ENCODE measurements at places on chromosomes 6 and 20.

DNA sequence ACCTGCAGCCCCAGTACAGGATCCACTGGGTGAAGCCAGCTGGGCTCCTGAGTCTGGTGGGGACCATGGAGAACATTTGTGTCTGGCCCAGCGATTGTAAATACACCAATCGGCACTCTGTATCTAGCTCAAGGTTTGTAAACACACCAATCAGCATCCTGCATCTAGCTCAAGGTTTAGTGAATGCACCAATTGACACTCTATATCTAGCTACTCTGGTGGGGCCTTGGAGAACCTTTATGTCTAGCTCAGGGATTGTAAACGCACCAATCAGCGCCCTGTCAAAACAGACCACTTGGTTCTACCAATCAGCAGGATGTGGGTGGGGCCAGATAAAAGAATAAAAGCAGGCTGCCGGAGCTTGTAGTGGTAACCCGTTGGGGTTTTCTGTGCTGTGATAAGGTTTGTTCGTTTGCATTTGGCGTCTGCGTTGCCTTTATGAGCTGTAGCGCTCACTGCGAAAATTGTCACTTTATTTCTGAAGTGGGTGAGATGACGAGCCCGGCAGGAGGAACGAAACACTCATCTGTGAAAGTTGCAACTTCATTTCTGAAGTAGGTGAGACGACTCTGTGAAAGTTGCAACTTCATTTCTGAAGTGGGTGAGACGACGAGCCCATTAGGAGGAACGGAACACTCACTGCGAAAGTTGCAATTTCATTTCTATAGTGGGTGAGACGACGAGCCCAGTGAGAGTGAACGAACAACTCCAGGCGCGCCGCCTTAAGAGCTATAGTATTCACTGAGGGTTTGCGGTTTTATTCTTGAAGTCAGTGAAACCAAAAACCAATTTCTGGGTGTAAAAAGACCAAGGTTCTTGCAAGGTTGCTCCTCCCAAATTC is 31.1 kb downstream of the SERPINB6 start:
- peak; percentile 62 for DNase-seq

DNA sequence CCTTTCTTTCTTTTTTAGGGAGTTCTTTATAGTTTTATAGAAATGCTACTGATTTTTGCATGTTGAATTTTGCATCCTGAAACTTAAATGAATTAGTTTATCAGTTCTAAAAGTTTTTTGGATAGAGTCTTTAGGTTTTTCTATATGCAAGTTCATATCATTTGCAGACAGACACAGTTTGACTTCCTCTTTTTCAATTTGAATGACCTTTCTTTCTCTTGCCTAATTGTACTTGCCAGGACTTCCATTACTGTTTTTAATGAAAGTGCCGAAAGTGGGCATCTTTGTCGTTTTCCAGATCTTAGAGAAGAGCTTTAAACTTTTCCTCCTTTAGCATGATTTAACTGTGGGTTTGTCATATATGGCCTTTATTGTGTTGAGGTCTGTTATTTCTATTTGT is 21.1 kb upstream of the EDN1 start:
- no peak for DNase-seq

DNA sequence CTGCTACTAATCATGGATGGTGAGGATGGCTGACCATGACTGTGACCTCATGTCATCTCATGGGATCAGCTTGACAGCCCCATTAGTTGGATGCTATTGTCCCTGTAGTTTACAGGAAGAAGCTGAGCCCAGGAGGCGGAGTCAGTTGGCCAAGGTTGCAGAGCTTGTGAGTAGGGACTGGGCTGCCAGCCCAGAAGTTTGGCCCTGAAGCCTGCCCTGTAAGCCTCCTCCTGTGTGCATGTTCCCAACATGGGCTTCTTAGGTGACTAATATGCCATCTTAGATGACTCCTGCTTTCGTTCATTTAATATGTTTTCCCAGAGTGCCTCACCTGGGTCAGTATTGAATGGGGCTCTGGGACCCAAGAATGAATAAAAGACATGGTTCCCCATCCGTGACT is 6.9 kb downstream of the EDN3 start:
- DNase-seq: no peak

- no peak for DNase-seq
These were observed 225.9 kb upstream of the CST7 start for GRCh38 chr20:24723186-24723585.

DNA sequence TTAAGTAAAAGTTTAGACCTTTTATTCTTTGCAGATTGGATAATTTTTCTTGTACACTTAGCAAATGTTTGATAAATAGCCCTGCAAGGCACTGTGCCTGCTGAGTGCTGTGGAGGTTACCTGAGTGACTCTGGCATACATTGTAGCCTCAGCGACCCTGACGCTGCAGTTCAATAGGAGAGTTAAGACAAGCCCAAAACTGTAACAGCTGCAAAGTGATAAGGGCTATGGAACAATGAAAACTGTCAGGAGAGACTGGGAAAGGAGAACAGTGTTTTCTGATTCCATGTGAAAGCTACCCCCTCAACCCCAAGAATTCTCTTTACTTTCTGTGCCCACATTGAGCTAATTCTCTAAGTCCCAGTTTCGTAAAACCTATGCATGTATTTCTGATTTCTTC is 22.2 kb downstream of the HIVEP1 start:
- DNase-seq: no peak

DNA sequence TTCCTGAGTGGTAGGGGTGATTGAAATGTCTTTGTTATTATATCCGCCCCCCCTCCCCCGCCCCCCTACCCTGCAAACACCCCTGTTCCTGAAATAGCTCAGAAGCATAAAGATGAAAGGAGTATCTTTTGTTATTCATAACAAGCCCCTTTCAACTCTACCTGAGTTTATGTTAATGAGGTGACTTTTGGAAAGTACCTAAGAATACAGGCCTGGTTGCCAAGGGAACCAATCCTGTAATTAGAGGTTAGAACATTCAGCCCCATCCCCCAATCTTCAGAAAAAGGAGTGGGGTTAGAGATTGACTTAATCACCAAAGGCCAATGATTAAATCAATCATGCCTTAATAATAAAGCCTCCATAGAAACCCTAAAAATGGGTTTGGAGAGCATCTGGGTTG is 979.2 kb upstream of the GJE1 start:
- no peak for DNase-seq

- peak; percentile 60 for DNase-seq
These were observed 30.8 kb upstream of the SCRT2 start for GRCh38 chr20:706366-706885.

DNA sequence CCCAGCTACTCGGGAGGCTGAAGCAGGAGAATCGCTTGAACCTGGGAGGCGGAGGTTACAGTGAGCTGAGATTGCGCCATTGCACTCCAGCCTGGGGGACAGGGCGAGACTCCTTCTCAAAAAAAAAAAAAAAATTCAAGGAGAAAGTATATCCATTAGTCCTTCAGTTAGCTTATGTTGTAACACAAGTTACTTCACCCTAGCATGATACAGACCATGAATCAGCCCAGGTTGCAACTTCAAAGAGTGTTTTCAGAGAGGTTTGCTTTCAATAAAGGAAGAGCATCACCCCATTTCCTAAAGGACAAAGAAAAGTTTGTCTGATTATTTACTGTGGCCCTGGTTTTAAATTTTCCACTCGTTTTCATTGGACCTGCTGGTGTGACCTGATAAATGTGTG is 73.0 kb downstream of the SERAC1 start:
- DNase-seq: no peak

- DNase-seq: no peak
These were observed 2.5 kb downstream of the MRS2 start for GRCh38 chr6:24405262-24405661.

DNA sequence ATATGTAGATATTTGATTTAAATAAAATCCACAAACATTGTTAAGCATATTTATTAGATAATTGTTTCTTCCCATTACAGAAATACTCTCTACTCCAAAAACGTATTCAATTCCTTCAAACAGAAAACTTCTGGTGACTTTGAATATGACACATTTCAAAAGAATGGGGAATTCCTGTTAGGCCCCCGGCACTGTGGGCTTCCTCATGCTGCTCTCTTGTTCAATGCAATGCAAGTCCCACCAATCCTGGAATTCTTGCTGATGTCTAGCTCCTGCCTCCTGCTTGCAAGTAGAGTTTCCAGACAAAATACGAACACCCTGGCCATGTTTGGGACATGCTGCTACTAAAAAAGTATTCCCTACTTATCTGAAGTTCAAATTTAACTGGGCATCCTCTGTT is 544.1 kb downstream of the QKI start:
- no peak for DNase-seq
